ENCODE measurements at places on chromosomes 5 and 9.

GRCh38 chr9:70278305-70278704, 19.5 kb downstream of the SMC5 start:
- no peak for DNase-seq

- no peak for DNase-seq
Measured at GRCh38 chr9:21482213-21482612, at the start of gene IFNE. IFNE (minus strand) TSS chr9:21482313; CDS start chr9:21481694, 619 bp downstream.

GRCh38 chr5:31100781-31101310, 92.6 kb upstream of the CDH6 start:
- DNase-seq = no peak

DNA sequence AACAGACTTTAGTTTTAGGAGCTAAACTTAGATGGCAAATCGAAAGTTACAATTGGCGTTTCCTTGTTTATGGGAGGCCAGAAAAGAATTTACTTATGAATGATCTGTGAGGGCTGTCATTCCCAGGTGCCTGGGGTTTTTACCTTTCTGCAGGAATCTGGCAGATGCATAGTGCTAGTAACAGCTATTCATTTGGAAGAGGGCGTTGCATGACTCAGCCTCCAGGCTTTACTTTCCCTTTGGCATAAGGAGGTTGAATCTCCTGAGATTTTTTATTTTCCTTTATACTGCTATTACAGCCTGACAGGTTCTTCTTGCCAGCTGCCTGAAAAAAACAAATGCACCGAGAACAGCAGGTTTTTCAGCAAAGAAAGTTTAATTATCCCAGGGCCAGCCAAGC, 30.0 kb downstream of the CARD6 start:
- no peak for DNase-seq

DNA sequence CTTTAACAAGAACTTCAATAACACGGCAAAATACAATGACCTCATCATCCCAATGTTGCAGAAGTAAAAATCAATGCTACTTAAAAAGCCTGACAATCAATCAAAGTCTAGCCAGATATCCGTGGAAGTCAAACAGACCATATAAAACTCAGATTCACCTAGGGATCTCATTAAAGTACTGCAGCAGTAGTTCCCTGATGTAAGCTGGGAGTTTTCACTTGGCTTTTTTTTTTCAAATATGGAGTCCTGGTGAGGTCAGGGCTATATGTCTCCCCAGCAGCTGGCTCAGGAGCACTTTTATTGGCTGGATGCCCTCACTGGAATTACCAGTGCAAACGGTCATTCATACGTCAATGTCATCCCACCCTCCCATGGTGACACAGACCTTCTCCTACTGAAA, 220.6 kb upstream of the SLC30A5 start:
- no peak for DNase-seq

GRCh38 chr5:59799668-59800346, 93.7 kb downstream of the PDE4D start:
- peak; percentile 58 for DNase-seq

- no peak for DNase-seq
Measured at GRCh38 chr9:33750839-33751339, 44.5 kb upstream of the PRSS3 start.

All from LHCN-M2 (cell line).